Cortex of kidney (tissue), 1 donor: ENCODE measurements at places on chromosomes 12 and 14.

DNA sequence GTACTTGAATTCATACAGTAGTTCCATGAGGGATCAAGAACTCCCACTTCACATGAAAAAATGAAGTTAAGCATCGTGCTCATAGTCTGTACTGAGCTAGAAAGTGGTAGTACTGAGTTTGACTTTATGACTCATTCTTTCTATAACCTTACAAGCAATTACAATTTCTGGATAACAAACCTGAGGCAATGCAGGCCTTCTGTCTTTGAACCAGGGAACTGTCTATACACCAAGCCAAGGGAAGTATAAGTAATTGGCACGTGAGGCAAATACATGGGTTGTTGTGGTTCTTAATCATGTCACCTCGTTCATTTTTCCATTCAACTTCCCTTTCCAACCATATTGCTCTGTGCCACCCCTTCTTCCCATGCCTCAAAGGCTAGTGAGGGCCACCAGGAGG, 16.8 kb downstream of the GNS start:
- no peak for DNase-seq

- DNase-seq, result no peak
These were observed 2.9 kb downstream of the PRIMA1 start for GRCh38 chr14:93785423-93785822.

- DNase-seq, result no peak
These were observed 14.2 kb upstream of the CARMIL3 start for GRCh38 chr14:24037658-24038037.

- DNase-seq, result no peak
These were observed 2.0 kb upstream of the SETD1B start for GRCh38 chr12:121801595-121802484.

DNA sequence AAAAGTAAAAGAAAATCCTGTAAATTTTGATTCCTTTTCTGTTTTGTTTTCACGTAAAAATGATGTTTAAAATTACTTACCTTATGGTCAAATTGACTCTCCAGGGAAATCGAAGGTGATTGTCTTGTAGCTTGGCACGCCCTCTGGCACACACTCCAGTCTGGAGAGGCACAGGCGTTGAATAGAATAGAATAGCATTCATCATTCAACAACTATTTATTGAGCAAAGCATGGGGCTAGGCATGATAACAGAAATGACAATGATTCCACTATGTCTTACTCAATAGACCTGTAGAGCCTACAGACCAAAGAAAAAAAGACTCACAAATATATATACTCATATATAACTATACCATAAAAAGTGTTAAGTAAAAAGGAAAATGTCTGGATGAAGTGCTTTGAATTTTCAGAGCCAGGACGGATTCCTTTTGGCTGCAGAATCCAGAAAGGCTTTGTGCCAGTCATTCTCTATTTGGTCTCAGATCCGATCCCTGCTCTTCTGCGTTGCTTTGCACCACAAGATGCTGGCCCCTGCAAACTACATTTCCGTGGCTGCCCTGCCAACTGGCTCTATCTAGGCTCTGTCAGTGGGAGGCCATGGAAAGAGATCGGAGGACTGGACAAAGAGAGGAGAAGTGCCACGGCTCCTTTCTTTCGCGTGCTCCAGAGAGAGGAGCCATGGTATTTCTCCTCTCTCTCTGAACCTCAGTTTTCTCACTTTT, 231.8 kb downstream of the CRADD start:
- no peak for DNase-seq

DNA sequence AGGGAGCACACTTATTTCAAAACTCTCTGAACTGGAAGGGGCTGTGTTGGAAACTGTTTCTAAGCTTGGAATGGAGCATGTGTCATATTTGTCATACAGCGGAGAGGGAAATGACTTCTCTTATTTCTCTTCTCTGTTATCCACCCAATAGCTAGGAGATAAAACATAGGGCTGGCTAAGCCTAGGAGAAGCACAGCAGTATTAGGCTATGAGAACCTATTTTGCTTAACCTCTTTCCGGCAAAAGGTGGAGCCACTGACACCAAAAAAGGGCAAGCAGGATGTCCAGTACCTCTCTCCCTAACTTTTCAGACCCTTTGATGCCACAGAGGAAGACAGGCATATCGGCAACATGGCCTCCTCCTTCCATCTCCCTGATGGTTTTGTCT, 148.3 kb downstream of the CRADD start:
- no peak for DNase-seq

GRCh38 chr14:93906341-93907329, 20.5 kb upstream of the FAM181A start:
- no peak for DNase-seq

DNA sequence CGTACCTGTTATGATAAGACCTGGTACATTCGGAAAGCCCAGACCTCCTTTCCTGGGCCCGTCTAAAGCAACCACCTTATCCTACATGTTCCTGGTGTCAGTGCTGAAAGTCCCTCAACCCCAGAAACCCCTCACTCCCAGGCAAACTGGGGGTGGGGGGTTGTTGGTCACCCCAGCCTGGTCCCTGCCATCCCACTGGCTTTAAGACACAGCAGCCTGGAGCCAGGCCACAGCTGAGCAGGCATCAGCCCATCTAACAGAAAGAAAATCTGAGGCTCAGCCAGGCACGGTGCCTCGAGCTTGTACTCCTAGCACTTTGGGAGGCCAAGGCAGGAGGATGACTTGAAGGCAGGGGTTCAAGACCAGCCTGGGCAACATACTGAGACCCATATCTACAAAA, 4.5 kb downstream of the SELPLG start:
- DNase-seq, result no peak

DNA sequence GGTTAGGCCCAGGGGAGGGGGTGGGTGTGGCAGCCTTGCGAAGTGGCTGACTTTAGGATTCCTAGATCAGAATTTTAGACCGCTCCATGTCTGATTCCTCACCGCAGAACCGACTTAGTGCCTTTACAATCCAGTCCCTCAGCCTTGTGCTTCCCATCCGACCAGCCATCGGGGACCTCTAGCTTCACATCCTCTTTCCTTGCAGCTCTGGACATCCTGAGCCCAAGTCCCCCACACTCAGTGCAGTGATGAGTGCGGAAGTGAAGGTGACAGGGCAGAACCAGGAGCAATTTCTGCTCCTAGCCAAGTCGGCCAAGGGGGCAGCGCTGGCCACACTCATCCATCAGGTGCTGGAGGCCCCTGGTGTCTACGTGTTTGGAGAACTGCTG, 557 bp downstream of the COPS7A start:
- no peak for DNase-seq

DNA sequence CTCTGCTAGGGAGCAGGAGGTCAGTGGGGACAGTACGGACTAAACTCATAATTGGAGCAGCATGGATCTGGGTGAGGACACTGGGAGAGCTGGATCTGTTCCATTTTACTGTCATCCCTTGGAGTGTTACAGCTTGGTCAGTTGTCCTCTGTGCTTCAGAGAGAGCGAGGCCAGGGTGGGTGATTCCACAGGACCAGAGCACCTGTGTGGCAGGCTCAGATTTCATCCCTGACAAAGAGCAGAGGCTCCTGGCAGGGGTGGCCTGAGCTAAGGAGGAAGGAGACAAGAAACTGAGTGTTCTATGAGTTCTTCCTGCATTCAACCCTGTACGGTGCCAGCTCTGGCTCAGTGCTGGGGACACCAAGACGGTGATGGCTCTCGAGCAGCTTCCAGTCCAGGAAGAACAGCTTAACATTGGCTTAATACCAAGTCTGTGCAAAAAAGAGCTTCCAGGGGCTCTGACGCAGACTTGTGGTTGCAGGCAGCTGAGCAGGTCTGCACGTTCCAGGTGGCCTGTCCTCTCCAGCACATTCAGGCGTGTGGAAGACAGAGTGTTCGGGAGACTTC, 8.4 kb upstream of the PGF start:
- no peak for DNase-seq

DNA sequence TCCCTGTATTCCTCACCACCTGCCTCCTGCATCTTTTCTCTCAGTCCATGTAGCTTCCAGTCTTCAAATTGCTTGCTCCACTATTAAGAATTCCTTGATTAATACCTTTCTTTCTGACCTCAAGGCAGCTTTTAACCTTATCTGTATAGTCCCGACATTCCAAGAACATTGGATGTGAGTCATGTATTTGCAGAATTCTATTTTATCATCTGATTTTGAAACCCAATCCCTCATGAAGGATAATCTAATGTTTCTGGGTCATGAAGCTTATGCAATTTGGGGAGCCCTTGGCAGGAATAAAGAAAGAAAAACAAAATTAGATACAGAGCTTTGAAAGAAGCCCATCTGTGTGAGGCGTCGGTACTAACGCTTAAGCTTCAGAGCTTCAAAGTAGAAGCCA, 63.4 kb upstream of the CCND2 start:
- DNase-seq, result no peak

DNA sequence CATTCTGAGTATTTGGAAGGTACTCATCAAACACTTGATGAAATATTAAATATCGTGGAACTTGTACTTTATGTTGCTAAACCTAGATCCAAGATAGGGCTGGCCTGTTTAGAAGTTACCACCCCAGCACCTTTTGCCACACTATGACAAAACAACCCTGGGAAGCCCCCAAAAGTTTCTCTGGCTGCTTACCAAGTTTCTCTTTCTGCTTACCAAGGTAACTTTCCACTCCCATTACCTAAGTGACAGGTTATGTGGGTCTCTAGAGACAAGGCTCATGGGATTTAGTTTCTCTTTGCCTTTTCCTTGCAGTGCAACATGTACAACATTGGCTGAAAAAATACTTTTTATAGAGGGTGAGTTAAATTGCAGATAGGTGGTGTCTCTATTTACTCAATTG, 28.9 kb upstream of the PPM1A start:
- no peak for DNase-seq

DNA sequence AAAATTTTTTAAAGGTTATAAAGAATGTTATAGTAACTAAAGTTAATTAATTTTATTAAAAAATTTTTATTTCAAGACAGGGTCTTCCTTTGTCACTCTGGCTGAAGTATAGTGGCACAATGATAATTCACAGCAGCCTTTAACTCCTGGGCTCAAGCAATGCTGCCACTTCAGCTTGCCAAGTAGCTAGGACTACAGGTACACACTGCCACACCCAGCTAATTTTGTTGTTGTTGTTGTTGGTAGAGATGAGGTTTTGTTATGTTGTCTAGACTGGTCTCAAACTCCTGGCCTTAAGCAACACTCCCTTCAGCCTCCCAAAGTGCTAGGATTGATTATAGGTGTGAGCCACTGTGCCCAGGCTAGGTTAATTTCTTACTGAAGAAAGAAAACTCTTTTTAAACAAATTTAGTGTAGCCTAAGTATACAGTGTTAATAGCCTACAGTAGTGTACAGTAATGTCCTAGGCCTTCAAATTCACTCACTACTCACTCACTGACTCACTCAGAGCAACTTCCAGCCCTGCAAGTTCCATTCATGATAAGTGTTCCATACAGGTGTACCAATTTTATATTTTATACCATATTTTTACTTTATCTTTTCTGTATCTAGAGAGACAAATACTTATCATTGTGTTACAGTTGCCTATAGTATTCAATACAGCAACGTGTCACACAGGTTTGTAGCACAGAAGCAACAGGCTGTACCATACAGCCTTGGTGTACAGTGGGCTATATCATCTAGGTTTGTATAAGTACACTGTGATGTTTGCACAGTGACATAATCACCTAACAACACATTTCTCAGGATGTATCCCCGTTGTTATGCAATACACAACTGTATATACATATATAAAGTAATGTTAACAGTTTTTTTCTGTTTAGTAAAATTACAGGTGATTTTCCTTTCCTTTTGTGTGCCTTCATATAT, 24.7 kb upstream of the DNAAF2 start:
- DNase-seq, result no peak

- DNase-seq, result no peak
These were observed 70.6 kb downstream of the IFT43 start for GRCh38 chr14:76056128-76056527.

DNA sequence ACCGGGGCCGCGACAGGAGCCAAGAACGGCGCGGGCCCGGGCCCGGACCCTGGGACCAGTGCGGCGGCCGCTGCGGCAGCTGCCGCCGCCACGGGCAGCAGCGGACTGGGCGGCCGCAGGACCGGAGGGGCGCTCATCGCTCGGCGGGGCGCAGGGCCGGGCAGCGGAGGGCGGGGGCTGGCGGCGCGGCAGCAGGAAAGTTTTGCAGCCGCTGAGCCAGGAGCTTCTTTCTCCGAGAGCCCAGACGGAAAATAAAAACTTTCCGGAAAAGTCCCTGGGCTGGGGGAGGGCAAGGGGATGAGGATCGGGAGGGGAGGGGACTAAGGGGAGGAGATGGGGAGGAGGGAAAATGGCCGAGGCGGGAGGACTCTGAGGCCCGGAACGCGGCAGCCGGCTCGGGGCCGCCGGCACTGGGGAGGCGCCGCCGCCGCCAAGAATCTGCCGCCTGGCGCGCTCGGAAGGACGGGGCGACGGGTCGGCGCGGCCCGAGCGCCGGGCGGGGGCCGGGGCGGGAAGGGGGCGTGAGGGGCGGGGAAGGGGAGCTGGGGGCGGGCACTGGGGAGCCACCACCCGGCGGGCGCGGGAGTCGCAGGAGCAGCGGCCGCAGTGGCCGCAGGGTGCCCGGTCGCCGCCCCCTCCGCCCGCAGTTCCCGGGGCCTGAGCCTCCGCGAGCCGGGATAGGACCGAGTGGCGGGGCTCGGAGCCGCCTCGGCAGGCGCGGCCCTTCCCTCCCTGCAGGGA, at the start of gene PRKD1:
PRKD1 (minus strand) TSS at position 472 of the 741 bp plus-strand sequence.
- no peak for DNase-seq

GRCh38 chr14:96681829-96682228, 115.4 kb upstream of the VRK1 start:
- no peak for DNase-seq

DNA sequence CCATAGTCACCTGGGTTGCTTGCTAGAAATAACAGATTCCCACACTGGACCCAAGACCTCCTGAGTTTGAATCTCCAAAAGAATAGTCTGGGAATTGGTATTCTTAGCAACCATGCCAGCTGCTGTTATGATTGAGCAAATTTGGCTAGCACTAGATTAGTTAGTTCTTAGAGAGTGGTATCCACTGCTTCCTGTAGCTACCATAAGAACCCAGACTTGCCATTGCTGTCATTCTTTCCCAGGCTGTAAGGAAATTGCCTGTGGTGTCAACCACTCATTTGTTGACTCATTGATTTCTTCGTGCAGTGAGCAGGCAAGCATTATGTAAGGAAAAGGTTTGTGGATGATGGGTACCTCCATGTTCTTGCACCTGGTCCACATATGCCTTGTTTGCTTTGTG, 201.8 kb upstream of the RGS6 start:
- DNase-seq, result no peak

GRCh38 chr14:52351233-52352060, 37.3 kb downstream of the PTGER2 start:
- DNase-seq, result no peak

- no peak for DNase-seq
These were observed 878.9 kb upstream of the SEL1L start for GRCh38 chr14:82412545-82412944.

DNA sequence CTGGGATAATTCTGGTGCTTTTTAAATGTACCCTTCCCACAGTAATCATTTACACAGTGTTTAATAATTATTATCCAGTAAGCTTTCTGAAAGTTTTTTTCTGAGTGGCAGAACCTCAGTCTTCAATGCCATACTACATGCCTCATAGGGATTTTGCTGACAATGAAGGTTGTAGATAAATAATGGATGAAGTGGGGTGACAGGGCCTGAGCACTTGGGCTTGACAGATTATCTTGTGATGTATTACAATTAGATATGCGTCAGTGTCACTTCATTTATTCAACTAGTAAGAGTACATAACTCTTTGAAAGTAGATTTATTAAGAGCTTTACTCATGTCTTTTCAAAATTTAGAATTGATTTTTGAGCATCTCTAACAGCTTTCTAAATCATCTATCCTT, 176.1 kb downstream of the PDZRN4 start:
- DNase-seq, result no peak
